ENCODE measurements at places on chromosomes 11 and 22.

DNA sequence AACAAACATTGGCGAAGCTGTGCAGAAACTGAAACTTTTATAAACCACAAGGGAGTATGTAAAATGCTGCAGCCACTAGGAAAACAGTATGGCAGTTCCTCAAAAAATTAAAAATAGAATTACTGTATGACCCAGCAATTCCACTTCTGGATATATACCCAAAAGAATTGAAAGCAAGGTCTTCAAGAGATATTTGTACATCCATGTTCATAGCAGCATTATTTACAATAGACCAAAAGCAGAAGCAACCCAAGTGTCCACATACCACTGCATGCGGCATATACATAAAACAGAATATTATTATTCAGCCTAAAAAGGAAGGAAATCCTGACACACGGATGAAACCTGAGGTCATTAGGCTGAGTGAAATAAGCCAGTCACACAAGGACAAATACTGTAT is 85.8 kb downstream of the RELT start:
- DNase-seq = peak; percentile 19
- H3K4me3 ChIP-seq = no peak overlapping the region
- peaks cover 18% of the 10 kb centered on the region for H3K4me1 ChIP-seq
- peaks cover 11% of the 10 kb centered on the region for H3K36me3 ChIP-seq

DNA sequence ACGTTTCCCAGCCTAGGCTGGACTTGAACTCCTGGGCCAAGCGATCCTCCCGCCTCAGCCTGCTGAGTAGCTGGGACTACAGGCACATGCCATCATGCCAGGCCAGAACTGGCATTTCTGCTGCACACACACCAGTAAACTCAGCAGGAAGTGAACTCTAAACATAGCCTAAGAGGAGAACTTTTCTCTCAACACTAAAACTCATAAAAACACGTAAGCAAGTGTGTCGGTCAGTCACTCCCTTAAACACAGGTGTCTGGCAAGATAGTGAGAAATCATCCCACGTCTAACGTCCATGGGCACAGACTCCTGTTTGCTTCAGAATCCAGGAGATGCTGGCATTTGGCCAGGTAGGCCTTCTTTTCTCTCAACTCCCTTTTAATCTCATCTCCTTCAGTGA is 104.8 kb downstream of the RPL27A start:
- no peaks in the 10 kb centered on the region for H3K4me1 ChIP-seq
- no peak overlapping the region for H3K4me3 ChIP-seq
- peaks cover 8% of the 10 kb centered on the region for H3K27me3 ChIP-seq
- DNase-seq = no peak
- H3K36me3 ChIP-seq = no peaks in the 10 kb centered on the region

DNA sequence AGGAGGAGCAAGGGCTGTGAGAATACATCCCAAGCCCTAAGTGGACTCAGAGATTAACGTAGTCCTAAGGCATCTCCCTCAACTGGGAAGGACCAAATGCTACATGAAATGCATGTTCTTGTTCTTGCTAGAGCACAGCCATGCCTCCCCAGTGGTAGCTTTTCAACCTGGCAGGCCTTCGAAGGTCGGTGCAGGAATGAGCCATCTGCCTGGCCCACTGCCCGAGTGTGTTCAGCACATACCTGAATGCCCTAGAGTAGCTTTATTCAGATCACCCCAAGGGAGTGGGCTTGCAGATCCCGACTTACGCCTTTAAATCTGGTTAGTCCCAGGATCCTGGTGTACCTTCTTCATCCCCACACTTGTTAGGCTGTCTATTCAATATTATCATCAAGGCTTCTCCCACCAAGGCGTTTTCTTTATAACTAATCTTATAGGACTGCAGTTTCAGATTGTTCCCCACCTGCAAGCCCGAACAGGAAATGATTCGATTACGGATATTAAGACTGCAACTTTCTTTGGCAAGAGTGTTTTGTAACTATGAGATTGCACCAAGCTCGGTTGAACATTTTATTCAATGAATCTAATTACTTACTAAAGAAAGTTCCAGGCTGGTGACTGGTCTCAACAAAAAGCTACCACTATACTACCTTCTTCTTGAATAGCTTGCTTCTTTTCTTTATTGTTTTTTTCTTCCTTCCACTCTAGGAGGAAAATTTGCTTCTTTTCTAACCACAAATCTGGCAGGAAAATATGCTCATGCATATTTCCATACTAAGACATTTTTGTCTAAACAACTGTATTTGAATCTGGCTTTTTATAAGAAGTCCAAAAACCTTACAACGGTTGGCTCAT is 115.6 kb downstream of the SGSM3 start:
- peaks cover 14% of the 10 kb centered on the region for H3K4me1 ChIP-seq
- peak overlapping the region; percentile 61 for H3K27ac ChIP-seq
- no peak for DNase-seq
- H3K36me3 ChIP-seq = no peaks in the 10 kb centered on the region
- H3K27me3 ChIP-seq = no peaks in the 10 kb centered on the region

GRCh38 chr11:65116370-65117205 is 913 bp downstream of the ZNHIT2 start:
- peaks cover 11% of the 10 kb centered on the region for H3K36me3 ChIP-seq
- H3K27me3 ChIP-seq = no peaks in the 10 kb centered on the region
- peak overlapping the region; percentile 56 for H3K27ac ChIP-seq
- DNase-seq = no peak
- peak overlapping the region; percentile 93 for H3K4me3 ChIP-seq

GRCh38 chr22:46803936-46804335 is 41.5 kb downstream of the TBC1D22A start:
- peaks cover 47% of the 10 kb centered on the region for H3K4me1 ChIP-seq
- H3K36me3 ChIP-seq = peaks cover 23% of the 10 kb centered on the region
- no peak overlapping the region for H3K4me3 ChIP-seq
- H3K27ac ChIP-seq = no peak overlapping the region
- no peak for DNase-seq
- H3K27me3 ChIP-seq = no peaks in the 10 kb centered on the region
